Stimulated activated CD4-positive, alpha-beta T cell treated with anti-CD3 and anti-CD28 coated beads, Interleukin-1b, Interleukin-23, amount 100 ng/mL, for 1 hour (primary cell): ENCODE measurements at places on chromosomes 12 and 14.

- DNase-seq = no peak
These were observed 181.5 kb upstream of the SYT1 start for GRCh38 chr12:78683031-78683430.

GRCh38 chr12:70876952-70877351 is 43.6 kb downstream of the PTPRR start:
- DNase-seq = no peak

DNA sequence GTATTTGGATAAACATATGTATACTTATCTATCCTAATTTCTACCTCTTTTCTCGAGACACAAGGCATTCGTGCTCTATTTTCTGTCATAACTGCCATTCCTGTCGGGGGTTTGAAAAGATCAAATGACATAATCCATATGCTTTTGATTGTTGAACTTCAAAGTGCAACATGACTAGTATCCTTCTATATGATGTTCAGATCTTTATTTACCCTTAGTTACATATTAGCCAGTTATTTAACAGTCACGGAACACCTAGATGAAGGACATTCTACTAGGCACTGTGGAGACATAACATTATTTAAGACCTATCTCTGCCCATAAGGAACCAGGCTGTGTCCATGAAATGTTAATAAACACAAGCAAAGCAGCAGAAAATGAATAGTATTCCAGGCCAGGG is 11.2 kb upstream of the GRIN2B start:
- no peak for DNase-seq

- no peak for DNase-seq
These were observed 7.3 kb upstream of the MRPL42 start for GRCh38 chr12:93460003-93460402.

GRCh38 chr12:4148418-4149056 is 125.0 kb upstream of the CCND2 start:
- no peak for DNase-seq

DNA sequence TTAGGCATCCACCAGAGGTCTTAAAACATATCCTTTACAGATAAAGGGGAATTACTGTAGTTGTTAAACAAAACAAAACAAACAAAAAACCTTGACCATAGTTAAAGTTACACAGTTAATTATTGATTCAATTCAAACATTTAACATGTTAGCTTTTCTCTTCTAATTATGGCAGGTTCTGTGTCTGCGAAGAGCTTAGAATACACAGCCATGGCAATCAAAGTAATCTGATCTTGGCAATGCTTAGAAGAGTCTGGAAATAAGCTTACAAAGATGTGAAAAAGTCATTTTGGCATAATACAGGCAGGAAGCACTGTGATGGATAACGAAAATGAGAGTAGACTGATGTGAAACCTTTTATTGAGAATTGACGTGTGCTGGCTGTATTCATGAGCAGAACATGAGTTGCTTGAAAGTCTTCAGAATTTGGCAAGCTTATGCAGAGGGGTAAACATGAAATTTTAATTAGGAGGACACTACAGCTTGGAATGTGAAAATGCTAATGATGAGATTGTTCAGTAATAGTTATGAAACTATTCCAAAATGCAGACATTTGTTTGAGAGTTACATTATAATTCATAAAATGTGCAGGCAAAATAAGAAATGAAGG is 629.6 kb downstream of the FSCB start:
- no peak for DNase-seq

GRCh38 chr12:109962398-109962797 is 33.8 kb downstream of the GIT2 start:
- DNase-seq = no peak

- DNase-seq = no peak
These were observed 572.5 kb downstream of the DIO2 start for GRCh38 chr14:79638672-79639266.

GRCh38 chr14:67668559-67668958 is 5.9 kb downstream of the VTI1B start:
- DNase-seq = no peak

DNA sequence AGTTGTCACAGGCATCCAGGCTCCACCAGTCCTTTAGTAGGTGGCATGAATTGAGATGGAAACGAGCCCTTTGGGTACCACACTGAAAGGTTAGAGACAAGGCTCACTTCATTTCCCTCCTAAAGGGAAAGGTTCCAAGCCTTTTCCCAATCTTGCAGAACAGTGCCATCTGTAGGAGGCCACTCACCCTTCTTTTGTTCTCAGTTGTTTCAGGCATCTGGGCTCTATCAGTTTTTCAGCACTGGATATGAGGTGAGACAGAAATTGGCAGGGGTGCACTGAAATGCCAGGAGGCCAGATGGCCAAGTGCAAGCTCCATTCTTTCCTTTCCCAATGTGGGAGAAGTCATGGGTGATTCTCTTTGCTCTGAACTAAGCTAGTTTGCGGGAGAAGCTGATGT is 15.2 kb downstream of the FBXO33 start:
- no peak for DNase-seq

DNA sequence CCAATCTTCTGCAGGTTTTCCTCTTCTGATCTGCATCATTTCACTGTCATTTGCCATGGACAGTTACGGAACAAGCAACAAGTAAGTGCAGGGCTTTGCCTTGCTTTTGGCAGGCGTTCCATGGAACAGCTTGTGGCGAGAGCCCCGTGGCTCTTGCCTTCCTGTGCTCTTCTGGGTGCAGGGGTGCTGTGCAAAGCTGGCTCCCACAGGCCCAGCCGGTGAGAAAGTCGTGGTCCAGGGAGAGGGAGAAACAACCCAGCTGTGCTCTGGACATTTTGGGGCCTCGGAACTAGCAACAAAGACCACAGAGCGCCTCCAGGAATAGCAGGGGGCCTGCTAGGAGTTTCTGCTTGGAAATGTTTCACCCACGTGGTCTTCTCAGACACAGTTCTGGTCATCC is 164.7 kb downstream of the ADGRD1 start:
- DNase-seq = no peak

DNA sequence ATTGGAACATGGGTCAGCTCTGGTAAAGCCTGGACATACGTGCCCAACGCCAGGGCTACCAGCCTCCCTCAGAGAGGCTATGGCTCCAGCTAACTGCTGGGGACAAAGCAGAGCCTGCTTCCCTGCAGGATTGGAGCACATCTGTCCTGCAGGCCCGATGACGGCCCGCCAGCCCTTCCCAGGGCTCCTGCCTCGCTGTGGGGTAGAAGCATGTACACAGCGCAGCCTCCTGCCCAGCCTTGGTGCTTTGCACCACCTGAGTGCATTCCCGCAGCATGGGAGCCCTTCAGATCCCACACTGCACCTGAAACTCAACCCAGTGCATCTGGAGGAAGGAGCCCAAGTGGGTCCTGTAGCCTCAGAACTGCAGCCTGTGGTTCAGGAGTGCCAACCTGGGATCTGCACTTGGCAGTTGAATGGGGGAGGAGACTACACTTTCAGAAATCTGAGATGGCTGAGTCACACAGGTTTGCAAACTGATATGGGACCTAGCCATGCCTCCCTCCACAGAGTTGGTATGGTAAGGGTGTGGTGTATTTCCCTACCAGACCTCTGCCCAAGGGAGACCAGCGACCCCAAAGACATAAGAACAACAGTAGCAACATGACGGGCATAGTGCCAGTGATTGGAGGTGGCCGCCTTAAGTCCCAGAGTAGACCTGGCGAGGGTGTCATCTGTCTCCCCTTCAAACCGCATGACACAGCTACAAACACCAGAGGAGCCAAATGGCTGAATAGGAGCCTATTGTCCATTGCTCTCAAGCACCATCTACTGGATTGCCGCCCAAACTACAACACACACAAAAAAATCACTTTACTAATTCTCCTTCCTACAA is 273.9 kb upstream of the MIS18BP1 start:
- DNase-seq = no peak

GRCh38 chr12:96687719-96688118 is 198.3 kb downstream of the CFAP54 start:
- no peak for DNase-seq

- DNase-seq = no peak
These were observed 9.2 kb upstream of the GOLGA3 start for GRCh38 chr12:132837693-132838409.

- DNase-seq = no peak
These were observed 110.6 kb downstream of the PRMT8 start for GRCh38 chr12:3601461-3602150.

GRCh38 chr12:82730953-82731459 is 44.3 kb downstream of the TMTC2 start:
- no peak for DNase-seq

DNA sequence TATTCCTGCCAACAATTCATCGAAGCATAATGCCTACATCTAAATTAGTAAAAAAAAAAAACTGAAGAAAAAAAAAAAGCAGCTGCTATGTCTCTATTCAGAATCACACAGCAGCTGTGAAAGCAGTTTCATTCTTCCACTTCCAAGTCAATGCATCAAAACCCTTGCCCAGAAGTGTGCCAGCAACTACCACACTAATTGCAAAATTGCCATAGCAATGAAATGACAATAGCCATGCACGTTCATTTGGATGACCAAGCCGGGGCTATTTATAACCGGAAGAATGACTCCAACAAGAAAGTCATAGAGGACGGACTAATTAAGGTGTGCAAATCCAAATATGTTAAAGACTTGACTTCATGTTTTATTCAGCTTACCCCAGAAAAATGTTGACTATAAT is 42.5 kb downstream of the SLC2A13 start:
- no peak for DNase-seq

DNA sequence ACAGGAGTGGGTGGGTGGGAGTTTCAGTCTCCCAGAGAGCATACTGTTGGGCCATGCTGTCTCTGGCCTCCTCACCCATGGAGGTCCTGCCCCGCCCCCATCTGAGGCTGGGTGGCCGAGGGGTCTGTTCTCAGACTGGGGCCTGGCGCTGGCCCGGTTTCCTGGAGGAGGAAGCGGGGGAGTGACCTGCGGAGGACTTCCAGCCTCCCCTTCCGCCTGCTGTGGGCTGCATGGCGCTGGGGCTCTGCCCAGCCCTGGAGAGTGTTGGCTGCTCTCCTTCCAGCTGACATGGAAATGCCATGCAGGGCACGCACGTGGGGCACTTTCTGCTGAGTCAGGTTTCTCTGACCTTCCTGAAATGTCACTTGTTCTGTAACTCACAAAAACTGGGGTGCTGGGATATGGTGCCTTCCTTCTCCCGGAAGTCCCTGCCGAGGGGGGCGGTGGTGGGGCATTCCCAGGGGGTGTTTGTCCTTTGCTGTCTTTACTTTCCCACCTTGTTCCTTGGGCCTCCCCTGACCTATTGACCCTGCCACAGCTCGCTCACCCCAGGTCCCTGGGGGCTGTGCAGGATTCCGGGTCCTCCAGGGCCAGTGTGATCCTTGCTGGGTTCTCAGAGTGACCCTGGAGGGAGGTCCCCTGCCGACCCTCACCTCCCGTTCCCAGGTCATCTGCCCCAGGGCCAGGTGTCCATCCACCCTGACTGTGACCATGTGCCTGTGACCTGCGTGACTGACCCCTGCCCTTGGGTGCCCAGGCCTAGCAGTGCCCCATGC is 23.6 kb downstream of the PACS2 start:
- DNase-seq = no peak

GRCh38 chr14:51430633-51431032 is 190.6 kb downstream of the TMX1 start:
- no peak for DNase-seq

DNA sequence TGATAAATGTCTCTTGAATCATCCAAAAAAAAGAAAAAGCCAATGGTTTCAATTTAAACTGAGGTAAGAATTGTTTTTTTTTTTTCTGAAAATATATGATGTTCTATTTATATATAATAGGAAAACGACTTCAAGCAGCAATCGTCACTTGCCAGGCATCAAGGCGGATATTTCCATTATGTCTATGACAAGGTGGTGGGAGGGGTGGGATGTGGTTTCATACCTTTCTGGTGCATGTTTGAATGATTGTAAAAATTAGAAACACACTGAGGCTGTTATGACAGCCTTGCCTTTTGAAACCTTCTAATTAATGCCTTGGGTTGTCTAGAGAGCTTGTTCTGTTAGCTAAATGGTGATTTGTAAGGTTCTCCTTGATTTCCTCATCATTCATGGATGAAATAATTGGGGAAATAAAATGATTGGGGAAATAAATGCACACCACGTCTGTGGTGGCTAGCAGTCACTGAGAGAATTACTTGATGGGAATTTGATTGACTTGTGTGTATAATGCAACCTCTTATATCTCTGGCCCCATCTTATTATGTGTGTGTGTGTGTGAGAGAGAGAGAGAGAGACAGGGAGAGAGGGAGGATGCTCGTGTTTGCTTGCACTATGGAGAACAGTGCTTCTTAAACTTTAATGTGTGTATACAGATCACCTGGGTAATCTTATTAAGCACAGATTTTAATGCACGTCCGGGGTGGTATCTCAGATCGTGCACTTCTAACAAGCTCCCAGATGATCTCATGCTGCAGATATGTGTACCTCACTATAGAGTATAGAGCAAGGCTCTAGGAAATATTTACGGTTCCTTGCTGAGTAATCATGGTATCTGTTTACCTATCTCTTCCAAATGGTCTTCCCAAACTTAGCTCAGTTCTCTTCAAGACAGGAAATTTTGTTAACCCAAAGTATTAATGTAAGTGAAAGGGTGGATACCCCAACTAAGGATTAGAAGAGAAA is 502.6 kb downstream of the DIO2 start:
- no peak for DNase-seq

GRCh38 chr12:29043069-29043468 is 106.0 kb upstream of the FAR2 start:
- no peak for DNase-seq

DNA sequence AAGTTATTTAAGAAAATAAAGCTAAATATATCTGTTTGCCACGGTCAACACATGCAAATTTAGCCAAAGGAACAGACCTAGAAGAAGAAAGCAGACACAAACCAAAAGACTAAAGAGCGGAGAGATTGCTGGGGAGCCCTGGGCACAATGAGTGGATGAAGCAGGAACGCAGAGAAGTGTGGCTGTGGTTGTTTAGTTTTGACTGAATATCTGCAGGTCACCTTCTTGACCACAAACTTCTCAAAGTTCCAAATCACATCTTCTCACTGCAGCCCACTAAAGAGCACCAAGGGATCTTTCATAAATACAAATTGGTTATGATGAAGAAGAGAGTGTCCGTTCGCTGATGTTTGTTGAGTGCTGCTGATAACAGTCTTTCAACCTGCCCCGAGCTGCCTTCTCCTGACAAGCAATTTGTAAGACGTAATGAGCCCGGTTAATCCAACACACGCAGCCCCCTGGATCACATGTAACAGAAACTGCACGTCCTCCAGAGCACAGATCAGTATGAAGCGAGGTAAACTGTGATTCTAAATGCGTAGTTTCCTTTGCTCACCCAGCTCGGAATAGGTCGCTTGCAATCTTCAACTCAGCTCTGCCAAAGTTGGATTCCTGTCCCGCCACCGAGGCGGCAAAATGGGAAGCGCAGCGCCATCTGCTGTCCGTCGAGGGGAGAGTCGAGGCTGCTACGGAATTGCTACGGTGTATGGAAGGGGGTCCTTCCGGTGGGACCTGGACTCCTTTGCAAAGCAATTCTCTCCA is 120.8 kb downstream of the GXYLT1 start:
- DNase-seq = peak; percentile 49

DNA sequence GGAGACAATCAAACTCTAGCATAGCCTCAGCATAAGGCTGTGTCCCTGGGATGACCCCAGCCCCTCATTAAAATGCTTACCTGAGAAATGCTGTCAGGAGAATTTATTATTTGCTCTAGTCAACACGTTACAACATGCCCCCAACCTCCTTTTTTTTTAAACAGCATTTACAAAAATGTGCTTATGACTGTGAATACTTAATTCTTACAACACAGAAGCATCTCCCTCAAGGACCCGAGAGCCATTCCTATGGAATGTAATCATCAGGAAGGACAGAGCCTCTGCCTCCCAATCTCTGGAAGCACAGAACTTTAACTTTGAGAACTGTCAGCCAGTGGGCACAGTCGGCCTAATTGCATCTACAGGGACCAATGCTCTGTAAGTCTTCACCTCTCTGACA is 136.6 kb upstream of the OVCH1 start:
- no peak for DNase-seq

GRCh38 chr14:71163842-71164629 is 256.8 kb downstream of the PCNX1 start:
- DNase-seq = no peak
